Central memory CD8-positive, alpha-beta T cell (primary cell): ENCODE measurements at places on chromosomes 16 and 17.

DNA sequence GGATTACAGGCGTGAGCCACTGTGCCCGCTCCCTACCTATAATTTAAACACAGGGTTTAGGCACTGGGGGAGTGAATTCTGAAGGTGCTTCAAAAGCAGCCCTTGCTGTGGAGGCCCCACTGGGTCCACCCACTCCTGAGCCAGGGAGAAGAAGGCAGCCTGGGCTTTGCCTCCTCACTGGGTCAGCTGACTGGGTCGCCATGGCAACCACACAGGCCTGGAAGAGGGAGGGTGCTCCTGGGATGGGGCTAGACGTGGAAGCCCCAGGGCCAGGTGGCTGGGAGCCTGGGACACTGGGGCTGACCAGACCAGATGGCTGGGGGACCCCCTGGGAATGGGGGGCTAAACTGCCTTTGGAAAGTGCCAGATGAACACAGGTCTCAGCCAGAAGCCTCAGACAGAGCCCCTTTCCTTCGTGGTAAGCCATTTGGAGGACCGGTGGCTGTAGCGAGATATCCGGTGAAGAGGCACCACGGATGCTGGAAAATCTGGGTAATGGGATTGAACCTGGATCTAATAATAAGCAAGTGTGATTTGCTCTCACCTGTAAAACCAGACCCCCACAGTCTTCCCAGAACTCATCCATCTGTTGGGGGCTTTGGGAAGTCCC, 32.9 kb downstream of the TRARG1 start:
- no peak overlapping the region for H3K4me3 ChIP-seq
- H3K36me3 ChIP-seq: peaks cover 3% of the 10 kb centered on the region
- no peaks in the 10 kb centered on the region for H3K4me1 ChIP-seq
- H3K27ac ChIP-seq: no peak overlapping the region

DNA sequence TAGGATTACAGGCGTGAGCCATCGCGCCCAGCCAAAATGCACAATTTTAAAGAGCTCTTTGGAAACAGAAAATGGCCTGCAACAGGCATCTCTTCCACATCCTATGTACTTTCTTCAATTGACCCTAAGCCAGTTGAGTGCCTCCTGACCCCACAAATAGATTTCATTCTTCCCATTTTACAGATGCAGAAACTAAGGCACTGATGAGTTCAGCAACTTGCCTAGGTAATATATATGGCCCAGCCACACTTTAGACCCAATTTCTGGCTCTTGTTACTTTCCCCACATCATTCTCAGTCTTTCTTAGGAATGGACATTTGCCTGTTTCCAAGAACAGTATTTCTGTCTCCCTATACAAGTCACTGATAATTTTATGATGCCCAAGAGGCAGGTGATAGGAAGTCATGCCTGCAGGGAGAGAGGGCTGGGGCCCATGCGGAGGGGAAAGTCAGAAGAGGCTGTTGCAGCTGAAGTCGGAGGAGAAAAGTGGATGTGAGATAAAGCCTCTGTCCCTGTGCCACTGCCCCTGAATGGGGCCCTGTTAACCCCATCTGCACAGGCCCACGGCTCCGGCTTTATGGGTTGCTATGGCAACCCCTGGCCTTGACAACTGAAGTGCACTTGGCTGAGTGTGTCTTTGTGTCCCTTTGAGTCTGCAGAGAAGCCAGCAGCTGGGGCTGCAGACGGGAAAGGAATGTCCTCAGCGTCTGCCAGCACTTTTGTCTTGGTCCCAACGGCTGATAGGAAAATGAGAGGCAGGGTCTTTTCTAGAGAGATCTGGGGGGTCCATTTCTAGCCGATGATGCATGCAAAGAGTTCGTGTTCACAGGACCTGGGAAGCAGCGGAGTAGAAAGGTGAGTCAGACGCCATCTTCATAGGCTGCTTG, 45.9 kb downstream of the ABAT start:
- DNase-seq: no peak
- no peaks in the 10 kb centered on the region for H3K36me3 ChIP-seq
- H3K27ac ChIP-seq: no peak overlapping the region
- H3K4me1 ChIP-seq: no peaks in the 10 kb centered on the region
- H3K27me3 ChIP-seq: no peaks in the 10 kb centered on the region
- H3K4me3 ChIP-seq: no peak overlapping the region

GRCh38 chr17:2946144-2946543, 117.3 kb downstream of the OR1D5 start:
- H3K27me3 ChIP-seq: no peaks in the 10 kb centered on the region
- H3K36me3 ChIP-seq: peaks cover 8% of the 10 kb centered on the region
- no peak overlapping the region for H3K27ac ChIP-seq
- H3K4me1 ChIP-seq: peaks cover 54% of the 10 kb centered on the region

- no peak overlapping the region for H3K4me3 ChIP-seq
- H3K4me1 ChIP-seq: no peaks in the 10 kb centered on the region
These were observed 20.5 kb downstream of the TMEM114 start for GRCh38 chr16:8569650-8570346.

- no peaks in the 10 kb centered on the region for H3K36me3 ChIP-seq
- no peak for DNase-seq
- peaks cover 9% of the 10 kb centered on the region for H3K4me1 ChIP-seq
These were observed 135.1 kb downstream of the CDH13 start for GRCh38 chr16:82761858-82762257.

- DNase-seq: no peak
- peaks cover 21% of the 10 kb centered on the region for H3K27me3 ChIP-seq
- peaks cover 7% of the 10 kb centered on the region for H3K4me1 ChIP-seq
- H3K4me3 ChIP-seq: no peak overlapping the region
- no peaks in the 10 kb centered on the region for H3K36me3 ChIP-seq
- no peak overlapping the region for H3K27ac ChIP-seq
These were observed 23.2 kb downstream of the ITGB3 start for GRCh38 chr17:47276868-47277267.

DNA sequence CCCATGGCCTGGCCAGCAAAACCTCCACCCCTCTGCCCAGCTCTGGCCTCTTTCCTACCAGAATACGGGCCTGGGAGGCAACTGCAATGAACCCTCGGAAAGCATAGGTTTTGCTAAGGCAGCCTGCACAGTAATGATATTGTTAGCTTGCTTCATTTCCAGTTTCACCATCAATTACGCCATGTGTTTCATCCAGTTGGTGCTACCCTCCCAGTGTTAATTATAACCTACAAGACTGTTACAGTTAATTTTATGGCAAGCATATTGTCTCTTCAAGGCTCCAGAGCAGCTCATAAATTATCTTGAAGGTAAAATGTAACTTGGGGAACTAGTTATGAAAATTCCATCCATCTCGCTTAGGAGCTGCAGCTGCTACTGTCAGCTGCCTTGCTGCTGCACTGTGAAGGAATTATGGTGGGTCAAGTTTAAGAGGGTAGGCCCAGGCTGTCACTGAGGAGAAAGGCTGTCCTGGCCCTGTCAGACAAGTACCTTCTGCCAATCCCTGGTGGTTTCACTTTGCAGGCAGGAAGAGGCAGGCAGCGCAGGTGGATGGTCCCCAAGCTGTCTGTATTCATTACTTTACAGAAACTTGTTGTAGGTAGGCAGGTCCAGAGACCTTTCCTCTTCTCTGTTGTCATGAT, 242.9 kb downstream of the FTO start:
- DNase-seq: no peak
- H3K36me3 ChIP-seq: peaks cover 5% of the 10 kb centered on the region
- H3K4me3 ChIP-seq: no peak overlapping the region
- no peak overlapping the region for H3K27ac ChIP-seq
- H3K4me1 ChIP-seq: peaks cover 11% of the 10 kb centered on the region

DNA sequence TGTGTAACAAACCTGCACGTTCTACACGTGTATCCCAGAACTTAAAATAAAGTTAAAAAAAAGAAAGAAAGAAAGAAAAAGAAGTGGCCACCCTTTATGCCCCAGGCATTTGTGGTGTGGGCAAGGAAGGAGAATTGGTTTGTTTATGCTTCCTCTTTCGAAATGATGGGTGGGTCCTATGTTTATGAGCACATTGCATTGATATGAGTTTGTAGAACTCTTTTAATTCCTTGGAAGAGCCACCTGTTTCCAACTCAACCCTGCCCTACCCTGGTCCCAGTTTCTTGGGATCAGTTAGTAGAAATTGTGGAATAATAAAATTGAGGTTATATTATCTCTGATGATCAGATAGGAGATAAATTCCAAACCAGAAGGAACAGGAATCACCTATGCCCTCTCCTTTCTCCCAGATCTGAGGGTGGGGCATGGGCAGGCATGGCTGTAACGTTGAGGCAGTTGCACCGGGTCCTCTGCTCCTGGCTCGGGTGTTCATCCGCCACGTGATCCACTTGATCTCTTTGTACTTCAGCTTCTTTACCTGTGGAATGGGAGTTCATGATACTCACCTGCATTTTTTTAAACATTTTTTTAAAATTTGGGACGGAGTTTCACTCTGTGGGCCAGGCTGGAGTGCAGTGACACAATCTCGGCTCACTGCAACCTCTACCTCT, 15.9 kb downstream of the CHAD start:
- peaks cover 3% of the 10 kb centered on the region for H3K36me3 ChIP-seq
- no peak for DNase-seq
- no peaks in the 10 kb centered on the region for H3K4me1 ChIP-seq
- H3K27ac ChIP-seq: no peak overlapping the region

DNA sequence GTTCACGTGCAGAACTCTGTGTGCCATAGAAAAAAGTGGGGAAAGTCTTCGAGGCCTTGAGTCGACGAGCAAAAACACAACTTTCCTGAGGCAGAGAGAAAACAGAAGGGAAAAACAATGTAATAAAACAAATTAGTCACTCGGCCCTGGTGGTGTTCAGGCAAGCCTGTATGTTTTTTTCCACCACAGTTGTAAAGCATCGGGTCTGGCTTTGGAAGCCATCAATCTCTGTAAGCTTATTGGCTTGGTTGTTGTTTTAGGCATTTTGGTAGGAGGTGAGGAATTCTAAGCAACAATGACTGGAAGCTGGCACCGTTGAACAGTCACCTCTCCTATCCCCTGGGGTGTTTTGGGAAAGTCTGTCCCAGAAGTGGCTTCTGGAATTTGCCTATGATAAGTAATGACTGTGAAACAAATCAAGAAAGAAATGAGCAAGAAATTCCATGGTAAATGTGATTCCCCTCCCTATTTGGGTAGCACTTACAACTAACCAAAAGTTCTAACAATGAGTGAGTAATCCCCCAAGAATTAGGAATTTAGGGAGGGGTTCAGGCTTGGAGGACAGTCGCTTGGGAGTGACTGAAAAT, 2.8 kb downstream of the CDH13 start:
- peaks cover 1% of the 10 kb centered on the region for H3K36me3 ChIP-seq
- no peak overlapping the region for H3K27ac ChIP-seq
- DNase-seq: no peak
- H3K4me3 ChIP-seq: no peak overlapping the region

DNA sequence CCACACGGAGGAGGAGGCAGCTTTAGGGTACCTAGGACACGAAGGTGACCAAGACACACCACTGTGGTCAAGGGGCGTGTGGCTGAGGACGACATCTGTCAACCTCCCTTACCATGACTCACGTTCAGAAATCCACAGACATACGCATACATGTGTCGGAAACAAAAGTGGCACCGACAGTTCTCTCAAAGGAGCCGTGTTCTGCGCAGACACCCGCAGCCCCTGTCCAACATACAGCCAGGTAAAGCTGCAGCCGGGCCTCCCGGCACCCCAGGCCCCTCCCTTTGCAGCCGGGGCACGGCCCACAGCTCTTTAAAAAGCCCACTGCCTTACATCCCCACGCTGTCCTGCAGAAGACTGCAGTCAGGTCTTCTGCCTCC, 40.5 kb upstream of the KLHDC4 start:
- H3K4me1 ChIP-seq: peaks cover 6% of the 10 kb centered on the region
- peaks cover 19% of the 10 kb centered on the region for H3K27me3 ChIP-seq
- peaks cover 1% of the 10 kb centered on the region for H3K36me3 ChIP-seq
- no peak for DNase-seq
- H3K4me3 ChIP-seq: peak overlapping the region; percentile 65
- H3K27ac ChIP-seq: peak overlapping the region; percentile 66

DNA sequence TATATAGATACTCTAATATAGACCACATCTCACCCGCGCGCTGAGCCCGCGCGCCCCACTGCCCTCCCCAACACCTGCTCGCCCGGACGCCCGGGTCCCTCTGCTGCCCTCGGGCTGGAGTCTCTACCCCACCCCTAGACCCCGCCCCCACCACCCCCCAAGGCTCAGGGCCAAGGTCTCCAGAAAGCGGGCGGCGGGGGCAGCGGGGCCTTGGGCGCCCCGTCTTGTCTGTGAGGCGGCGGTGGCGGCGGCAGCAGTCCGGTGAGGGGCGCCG, 2.6 kb downstream of the HES7 start:
- H3K36me3 ChIP-seq: peaks cover 70% of the 10 kb centered on the region
- DNase-seq: no peak
- H3K4me1 ChIP-seq: peaks cover 81% of the 10 kb centered on the region

DNA sequence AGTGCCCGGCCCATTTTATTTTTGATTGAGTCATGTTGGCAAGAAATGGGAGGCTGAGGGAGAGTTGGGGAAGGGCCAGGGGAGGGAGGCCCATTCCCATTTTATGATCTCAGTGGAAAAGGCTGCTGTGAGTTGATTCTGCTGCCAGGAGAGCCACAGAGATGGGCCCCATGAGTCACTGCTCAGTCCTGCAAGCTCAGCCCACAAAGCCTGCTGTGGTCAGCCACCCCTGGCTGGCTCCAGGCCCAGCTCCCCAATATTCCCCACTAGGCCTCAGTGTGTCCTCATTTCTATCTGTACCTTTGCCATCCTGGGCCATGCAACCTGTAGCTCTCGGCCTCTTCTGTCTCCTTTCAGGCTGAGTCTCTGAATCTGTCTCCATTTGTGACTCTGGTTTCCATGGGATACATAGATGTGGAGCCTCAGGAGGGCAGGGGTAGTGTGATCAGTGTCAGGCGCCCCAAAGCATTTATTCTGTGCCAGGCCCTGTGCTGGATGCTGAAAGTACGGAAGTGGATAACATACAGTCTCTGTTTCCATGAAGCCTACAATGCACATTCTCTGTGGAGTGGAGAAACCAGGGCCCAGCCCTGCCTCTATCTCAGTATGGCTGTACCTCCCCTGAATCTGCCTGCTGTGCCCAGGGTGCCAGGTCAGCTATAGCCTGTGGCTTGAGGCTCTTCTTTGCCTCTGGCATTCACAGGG, 1.9 kb upstream of the PLEKHG4 start:
- H3K36me3 ChIP-seq: peaks cover 13% of the 10 kb centered on the region
- H3K27me3 ChIP-seq: no peaks in the 10 kb centered on the region
- H3K27ac ChIP-seq: peak overlapping the region; percentile 23
- H3K4me3 ChIP-seq: peak overlapping the region; percentile 81
- peaks cover 4% of the 10 kb centered on the region for H3K4me1 ChIP-seq
- DNase-seq: no peak

DNA sequence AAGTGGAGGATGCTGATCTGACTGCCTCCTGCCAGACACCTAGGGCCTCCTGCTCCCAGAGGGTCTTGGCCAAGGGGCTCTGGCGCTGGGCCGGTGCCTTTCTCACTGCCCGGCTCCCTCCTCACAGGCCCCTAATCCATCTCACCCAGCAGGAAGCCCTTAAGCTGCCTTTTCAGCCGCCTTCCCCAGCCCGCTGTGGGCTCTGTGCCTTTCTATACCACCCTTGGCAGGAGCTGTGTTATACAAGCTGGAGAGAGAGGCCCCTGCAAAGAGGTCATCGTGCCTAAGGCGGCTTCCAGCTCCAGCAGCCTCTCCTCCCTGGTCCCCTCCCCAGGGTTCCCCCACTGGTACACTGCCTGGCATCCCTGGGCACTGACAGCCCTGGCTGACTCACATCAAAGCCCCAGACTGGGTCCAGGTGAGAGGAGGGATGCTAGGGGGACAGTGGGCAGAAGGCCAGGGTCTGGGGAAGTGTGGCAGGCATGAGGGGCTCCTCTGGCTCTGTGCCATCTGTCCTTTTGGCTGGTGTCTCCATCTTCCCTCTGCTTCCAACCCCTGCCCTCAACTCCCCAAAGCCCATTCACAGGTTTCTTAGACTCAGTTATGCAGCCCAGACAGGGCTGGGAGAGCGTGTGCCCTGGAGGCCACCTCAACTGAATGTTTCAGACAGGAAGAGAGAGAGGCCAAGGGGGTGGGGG, 15.3 kb upstream of the FZD2 start:
- H3K4me3 ChIP-seq: no peak overlapping the region
- H3K27ac ChIP-seq: no peak overlapping the region
- H3K27me3 ChIP-seq: peaks cover 81% of the 10 kb centered on the region
- no peaks in the 10 kb centered on the region for H3K36me3 ChIP-seq
- no peak for DNase-seq
- no peaks in the 10 kb centered on the region for H3K4me1 ChIP-seq
